Stimulated activated CD4-positive, alpha-beta T cell treated with anti-CD3 and anti-CD28 coated beads, TNF-alpha, amount 100 ng/mL, for 48 hours (primary cell): ENCODE measurements at places on chromosomes 4 and X.

DNA sequence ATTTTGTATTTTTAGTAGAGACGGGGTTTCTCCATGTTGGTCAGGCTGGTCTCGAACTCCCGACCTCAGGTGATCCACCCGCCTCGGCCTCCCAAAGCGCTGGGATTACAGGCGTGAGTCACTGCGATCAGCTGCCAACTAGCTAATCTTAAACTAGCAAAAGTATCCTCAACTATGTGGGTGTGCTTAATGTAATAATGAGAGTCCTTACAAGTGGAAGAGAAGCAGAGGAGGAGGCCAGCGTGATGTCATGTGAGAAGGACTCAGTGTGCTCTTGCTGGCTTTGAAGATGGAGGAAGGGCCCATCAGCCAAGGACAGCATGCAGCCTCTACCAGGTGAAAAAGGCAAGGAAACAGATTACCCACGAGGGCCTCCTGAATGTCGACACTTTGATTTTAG is 19.6 kb downstream of the SCD5 start:
- DNase-seq = no peak

GRCh38 chr4:79864500-79865200 is 208.4 kb downstream of the ANTXR2 start:
- DNase-seq = no peak

DNA sequence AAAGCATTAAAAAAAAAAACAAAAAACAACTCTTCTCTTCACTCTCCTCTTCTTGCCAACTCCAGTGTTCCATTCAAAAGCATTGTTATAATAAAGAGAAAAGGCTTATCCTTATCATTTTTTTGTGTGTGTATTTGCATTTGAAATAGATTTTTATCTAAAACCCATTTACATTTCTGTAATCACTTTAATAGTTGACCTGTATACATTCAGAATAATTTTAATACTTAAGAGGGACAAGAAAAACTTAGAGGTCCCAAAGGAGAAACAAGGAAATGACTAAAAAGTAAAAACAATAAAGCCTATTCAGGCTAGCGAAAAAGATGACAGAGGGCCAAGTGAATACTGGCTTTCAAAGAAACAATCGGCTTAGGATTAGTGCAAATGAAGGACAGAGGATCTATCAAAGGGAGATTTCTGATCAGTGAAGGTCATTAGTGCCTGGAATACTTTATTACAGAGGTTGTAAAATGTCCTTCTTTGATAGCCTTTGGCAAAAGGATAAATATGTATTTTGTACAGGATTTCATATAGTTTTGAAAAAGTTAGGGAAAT is 808.3 kb downstream of the RPA4 start:
- no peak for DNase-seq

- no peak for DNase-seq
Observed at GRCh38 chr4:1291996-1292702, 2.5 kb downstream of the MAEA start.

DNA sequence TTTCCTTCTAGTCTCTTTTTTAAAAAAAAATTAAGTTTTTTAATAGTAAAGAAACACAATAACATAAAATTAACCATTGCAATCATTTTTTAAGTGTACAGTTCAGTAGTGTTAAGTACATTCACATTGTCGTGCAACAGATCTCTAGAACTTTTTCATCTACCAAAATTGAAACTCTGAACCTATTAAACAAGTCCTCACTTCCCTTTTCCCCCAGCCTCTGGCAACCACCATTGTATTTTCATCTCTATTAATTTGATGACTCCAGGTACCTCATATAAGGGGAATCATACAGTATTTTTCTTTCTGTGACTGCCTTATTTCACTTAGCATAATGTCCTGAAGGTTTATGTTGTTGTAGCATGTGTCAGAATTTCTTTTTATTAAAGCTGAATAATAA is 31.8 kb downstream of the MSL3 start:
- no peak for DNase-seq

GRCh38 chrX:46636223-46636622 is 62.7 kb downstream of the CHST7 start:
- no peak for DNase-seq

DNA sequence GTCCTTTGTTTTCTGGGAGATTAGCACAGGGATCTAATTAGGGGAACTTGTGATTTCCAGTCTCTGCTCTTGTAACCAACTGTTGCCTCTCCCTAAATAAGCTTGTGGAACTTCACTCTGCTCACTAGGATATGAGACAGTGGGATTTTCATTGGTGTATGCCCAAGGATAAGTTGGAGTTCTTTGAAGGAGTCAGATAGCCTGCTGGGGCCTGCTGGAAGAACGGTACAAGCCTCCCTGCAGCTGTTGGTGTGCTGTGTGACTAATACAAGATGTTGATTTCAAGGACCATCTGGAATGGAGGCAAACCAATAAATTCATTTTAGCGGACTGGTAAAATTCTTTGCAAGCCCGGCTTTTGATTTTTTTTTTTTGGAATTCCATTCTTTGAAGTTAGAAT is 167.0 kb downstream of the AASDH start:
- DNase-seq = no peak

GRCh38 chr4:123731035-123731434 is 334.4 kb downstream of the SPRY1 start:
- no peak for DNase-seq

- no peak for DNase-seq
Observed at GRCh38 chr4:93700571-93700970, 128.0 kb upstream of the ATOH1 start.

GRCh38 chr4:151325111-151325948 is at the start of gene SH3D19:
TSS of gene SH3D19 (minus strand) at chr4:151325605. CDS start at chr4:151325352, 253 bp downstream.
- DNase-seq = no peak

DNA sequence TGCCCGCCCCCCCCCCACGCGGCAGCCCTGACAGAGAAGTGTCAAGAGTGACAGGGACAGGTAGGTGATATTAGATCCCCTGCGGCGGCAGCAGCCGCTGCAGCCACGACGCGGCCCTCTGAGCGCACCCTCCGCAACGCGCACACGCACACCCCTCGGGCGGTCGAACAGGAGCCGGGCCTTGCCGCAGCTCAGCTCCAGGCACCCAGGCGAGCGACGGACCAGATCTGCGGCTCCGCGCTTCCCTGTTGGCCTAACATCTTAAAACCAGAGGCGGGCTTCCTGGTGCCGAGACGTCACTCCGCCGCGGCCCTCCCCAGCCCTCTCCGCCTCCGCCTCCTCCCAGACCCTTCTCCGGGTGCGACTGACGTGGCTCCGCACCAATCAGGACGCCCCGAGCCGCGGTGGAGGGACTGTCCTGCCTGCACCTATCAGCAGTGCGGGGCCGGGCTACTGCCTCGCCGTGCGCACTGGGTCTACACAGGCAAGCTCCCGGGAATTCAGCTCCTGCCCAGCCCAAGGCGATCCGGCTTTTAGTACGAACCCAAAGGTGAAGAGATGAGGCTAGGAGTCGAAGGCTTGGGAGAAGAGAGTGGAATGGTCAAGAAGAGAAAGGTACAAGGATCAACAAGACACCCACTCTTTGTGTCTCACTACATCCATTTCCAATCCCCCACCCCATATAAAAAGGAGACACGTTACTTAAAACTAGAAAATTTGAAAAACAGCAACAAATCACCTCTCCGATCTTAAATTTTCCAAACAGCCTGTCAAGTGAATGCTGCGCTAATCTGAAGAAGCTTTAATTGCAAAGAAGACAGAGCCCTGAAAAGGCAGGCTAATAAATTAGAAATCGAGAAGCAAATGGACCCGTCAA is at the start of gene PITX2:
PITX2 (minus strand) TSS at position 237 of the 877 bp plus-strand sequence. CDS start 617 bp downstream, outside the sequence.
- peak; percentile 53 for DNase-seq
